ENCODE measurements at places on chromosomes 11 and 22.
A peak's percentile ranks its signal among the peaks of the same experiment; 100 is the strongest.

GRCh38 chr11:134228625-134229024 is 4.2 kb downstream of the VPS26B start:
- DNase-seq, result no peak

DNA sequence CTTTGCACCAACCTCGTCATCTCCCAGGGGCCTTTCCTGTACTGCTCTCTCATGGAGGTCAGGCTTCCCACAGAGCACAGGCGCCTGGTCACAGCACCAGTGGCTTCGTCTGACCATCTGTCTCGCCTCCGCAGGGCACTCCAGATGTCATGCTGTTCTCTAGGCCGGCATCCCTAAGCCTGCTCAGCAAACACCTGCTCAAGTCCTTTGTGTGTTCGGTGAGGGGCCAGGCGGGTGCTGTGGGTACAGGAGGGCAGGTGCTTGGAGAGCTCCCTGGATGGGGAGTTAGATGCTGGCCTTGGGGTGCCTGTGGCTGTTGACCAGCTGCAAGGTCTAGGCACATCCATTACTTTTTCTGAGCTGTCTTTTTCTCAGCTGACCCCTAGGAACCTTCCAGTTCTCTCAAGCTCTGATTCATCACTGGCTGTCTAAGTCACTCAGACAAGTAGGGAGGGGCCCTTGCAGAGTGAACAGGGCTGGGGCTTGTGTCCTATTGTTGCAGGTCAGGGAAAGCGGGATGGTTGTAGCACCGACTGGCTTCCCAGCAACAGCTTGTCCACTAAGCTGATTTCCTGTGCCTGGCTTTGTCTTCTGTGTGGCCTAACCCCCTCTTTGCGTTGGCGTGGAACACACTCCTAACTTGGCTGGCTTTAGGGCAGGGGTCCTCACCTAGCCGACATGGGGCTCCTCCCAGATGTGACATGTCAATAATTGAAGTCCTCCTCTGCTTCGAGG is 9.2 kb downstream of the CLDN5 start:
- no peak for DNase-seq

DNA sequence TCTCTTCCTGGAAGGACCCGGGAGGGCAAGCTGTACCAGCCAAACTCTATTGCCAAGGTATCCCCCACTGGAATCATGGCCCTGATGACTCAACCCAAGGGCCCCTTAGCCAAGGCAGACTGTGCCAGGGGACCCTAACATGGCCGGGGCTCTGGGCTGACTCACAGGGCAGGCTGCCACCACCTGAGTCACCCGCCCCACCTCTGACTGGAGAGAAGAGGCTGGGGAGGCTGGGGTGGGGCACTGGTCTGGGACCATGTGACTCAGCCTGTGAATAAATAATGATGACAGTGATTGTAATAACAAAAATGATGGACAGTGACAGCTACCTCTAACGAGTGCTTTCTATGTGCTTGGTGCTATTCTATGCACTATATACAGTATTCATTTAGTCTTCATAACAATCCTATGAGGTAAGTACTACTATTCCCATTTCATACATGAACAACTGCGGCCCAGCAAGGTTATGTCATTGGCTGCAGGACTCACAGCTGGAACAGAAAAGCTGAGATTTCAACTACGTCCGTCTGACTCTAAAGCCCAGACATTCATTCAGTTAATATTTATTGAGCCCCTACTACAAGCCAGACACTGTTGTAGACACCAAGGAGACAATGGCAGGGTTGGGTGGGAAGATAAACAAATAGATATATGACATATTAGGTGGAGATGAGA is 84.2 kb downstream of the FBXO7 start:
- peak; percentile 95 for DNase-seq

- peak; percentile 84 for DNase-seq
Observed at GRCh38 chr11:119416606-119417580, 6.1 kb downstream of the THY1 start.

GRCh38 chr22:19128946-19129727 is 2.0 kb upstream of the TSSK2 start:
- no peak for DNase-seq

- DNase-seq, result no peak
Observed at GRCh38 chr11:63612181-63612580, 2.1 kb downstream of the PLAAT3 start.

DNA sequence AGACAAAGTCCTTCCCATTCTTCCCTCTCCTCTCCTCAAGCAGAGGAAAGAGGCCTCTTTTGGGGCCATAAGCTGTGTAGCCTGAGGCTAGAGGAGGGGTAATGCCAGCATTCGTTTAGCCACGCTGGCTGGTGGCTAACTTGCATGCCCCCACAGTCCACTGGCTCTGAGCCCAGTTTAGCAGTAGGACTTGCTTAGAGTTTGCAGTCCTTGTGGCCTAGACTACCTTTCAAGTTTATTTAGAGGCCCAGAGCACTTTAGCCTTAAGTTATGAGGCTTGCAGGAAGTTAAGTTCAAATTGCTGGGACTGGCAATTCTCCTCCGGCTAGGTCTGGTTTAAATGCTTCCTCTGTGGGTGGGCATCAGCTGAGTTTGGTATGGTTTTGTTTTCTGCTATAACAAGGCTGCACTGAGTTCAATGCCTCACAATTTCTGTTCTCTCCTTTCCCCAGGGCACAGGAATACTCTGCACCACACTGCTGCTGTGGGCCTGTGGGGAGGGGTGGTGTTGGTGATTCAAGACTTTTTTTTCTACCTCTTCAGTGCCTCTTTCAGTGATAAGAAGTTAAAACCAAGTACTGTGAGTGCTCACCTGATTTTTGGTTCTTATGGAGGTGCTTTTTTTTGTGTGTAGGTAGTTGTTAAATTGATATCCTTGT is 281.0 kb upstream of the C11orf87 start:
- no peak for DNase-seq

DNA sequence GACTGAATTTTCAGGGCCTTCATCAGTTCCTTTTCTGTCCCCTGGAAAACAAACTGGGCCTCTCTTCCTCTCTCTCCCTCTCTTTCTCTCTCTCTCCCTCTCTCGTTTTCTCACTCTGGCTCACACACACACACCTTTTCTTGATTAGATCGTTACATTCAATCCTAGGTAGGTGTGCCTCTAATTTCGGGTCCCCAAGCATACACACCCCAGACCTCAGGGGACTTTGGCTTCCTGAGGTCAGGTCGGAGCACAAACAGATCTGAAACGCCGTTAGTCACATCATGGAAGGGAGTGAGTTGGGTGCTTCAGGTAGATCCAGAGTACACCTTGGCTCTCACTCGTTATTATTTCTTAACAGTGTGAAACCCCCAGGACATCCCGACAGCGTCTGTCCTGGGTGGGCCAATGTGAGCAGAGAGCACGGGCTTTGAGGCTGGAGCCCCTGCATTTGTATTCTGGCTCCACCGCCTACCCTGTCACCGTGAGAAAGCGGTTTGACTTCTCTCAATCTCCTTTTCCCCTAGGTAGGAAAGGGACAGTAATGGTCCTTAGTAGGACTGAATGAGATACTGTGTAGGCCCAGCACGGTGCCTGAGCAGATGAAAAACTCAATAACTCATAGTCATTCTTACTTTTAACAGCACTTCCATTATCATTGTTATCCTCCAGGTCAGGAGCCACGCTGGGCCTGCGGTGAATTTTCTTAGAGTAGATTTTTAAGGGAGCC is 37.3 kb upstream of the POU2AF1 start:
- DNase-seq, result no peak

DNA sequence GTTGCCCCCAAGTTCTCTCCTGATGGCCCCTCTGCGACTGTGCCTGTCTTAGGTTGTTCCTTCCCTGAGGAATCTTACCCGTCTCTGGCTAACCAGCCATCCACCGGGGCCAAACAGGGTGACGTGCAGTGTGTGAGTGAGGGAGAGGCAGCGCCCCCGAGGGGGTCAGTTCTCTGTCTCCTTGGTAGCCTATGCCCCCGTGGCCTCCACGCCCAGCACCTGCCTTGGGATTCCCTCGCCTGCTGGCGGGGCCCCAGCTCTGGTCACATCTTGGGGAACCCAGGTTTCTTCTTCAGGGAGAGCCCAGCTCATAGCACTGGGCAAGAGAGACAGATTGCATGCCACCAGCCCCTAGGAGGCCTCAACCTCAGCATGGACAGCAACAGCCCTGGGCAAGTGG is 5.8 kb downstream of the NXF1 start:
- no peak for DNase-seq

- DNase-seq, result no peak
Observed at GRCh38 chr11:5203366-5203765, 2.9 kb upstream of the OR51V1 start.

DNA sequence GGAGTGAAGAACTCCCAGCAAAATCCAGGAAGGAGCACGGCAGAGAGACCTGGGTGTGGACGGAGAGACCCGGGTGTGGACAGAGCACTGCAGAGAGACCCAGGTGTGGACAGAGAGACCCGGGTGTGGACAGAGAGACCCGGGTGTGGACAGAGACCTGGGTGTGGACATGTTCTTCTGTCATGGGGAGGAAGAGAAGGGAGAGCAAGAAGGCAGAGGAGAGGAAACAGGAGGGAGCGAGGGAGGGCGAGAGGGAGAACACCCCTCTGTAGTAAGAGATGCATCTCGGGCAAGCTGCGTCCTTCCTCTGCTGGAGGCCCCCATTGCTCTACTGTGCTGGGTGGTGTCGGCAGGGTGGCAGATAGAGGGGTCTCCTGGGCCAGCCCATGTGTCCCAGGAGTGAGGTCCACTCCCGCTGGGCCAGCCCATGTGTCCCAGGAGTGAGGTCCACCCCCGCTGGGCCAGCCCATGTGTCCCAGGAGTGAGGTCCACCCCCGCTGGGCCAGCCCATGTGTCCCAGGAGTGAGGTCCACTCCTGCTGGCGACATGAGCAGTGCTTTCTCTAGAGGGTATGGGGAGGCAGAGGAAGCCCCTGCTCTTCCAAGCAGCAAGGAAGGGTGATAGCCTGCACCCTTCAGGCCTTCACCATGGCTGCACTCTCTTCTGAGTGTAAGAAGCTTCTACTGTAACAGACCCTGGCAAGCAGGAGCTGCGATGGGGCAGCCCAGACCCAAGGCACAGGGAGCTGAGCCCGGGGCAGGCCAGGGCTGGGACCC is 934.2 kb downstream of the BRD1 start:
- no peak for DNase-seq

DNA sequence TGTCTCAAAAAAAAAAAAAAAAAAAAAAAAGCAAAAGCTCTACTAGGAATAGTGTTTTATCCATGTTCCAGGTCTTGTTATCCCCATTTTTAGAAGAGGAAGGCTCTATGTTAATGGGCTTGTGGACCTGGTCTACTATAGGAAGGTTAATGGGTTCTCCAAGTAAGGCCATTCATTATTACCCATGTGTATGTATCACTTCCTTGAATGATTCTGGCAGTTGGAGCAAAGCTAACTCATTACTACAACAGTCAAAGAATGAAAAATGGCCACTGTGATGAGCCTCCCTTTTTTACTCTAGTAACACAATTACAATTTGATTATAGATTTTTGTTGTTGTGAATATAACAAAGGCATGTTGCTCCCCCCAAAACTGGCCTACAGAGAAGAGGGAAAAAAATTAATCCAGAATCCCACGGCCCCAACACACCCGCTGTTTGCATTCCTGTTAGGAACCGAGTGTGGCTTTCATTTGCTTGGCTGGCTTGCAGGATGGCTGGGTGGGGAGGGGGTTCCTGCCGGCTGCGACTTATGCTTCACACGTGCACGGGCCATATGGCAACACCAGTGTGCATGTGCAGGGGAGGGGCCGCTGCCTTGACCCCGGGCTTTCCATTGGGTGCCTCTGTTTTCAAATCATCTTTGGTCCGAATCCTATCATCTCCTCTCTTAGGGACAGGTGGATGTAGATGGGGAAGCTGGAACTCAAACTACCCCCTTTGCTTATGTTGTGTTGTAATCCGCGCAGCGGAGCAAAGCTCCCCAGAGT is 148.8 kb downstream of the HIPK3 start:
- DNase-seq, result no peak

- DNase-seq, result peak; percentile 78
Observed at GRCh38 chr11:6735306-6735705, 36.5 kb downstream of the OR2AG2 start.

DNA sequence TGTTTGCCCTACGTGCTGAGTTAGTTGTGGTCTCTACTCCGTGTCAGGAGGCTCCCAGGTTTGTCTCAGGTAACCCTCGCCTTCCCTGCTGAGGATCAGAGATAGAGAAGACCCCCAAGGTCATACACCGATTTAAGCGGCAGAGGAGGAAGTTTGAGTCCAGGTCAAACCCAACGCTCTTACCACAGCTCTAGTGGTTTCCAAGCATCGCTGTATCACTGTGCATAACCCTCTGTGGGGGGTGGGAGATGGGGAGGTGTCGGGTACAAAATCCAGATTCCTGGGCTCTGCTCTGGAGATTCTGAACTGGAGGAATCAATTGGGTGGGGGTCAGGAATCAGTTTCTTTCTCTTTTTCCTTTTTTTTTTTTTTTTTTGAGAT is 627 bp downstream of the DNAJC4 start:
- no peak for DNase-seq

GRCh38 chr11:57332694-57333440 is 2.8 kb downstream of the SSRP1 start:
- no peak for DNase-seq

DNA sequence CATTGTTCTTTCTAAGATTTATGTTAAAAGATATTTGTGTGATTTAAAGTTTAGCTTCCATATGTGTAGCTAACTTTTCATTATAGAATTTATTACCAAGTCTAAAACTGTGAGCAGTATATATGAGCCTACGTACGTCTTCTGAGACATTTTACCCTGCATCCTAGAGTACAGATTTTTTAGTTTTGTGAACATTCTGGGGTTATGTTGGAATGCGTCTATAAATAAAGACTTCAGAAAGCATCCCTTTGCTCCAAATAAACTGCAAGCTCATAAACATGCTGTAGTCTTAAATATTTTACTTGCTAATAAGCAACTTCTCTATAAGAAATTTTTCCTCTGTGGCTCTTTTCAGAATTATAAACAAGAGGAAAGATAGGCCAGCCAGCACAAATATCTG is 236.5 kb downstream of the DDX10 start:
- no peak for DNase-seq

GRCh38 chr11:27227736-27228135 is 135.3 kb downstream of the CCDC34 start:
- no peak for DNase-seq

DNA sequence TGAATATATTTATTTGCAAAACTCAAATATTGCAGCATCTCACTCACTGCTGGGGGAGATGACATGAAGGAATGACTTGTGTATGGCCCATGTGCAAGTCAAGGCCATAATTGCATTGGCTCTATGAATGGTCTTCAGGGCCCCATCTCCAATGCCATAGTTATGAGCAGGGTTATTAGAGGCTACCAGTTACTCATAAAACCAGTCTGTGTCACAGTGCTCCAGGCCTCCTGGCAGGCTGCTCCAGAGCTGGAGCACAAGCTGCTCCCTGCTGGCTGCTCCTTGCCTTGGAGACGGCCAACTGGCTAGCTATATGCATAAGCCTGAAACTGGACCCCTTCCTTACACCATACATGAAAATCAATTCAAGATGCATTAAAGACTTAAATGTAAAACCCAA is 145.7 kb downstream of the TRPC6 start:
- DNase-seq, result no peak

DNA sequence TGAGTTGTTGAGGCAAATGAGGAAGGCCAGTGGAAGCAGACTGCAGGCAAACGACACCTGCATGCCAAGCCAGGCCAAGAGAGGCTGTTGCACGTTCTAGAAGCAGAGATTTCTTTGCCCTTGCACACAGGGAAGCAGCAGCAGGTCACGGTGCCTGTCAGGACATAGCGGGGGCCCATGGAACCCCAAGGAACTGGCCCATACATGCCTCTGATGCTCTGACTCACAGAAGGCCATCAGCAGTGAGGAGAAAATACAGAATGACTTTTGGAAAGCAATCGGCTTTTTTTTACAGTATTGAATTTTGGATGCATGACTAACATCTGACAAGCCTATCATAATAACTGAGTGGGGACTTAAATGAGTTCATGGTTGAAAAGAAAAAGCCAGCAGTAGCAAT is 123.9 kb downstream of the MPPED1 start:
- no peak for DNase-seq

Data from kidney glomerular epithelial cell (primary cell).